RKO (cell line): ENCODE measurements at places on chromosomes 4 and X.

- no peak for DNase-seq
These were observed 48.8 kb upstream of the MAN2B2 start for GRCh38 chr4:6526156-6526555.

- no peak for DNase-seq
These were observed 75.8 kb downstream of the FRYL start for GRCh38 chr4:48704091-48704802.

- no peak for DNase-seq
These were observed 269.2 kb downstream of the FSTL5 start for GRCh38 chr4:161894493-161895167.

DNA sequence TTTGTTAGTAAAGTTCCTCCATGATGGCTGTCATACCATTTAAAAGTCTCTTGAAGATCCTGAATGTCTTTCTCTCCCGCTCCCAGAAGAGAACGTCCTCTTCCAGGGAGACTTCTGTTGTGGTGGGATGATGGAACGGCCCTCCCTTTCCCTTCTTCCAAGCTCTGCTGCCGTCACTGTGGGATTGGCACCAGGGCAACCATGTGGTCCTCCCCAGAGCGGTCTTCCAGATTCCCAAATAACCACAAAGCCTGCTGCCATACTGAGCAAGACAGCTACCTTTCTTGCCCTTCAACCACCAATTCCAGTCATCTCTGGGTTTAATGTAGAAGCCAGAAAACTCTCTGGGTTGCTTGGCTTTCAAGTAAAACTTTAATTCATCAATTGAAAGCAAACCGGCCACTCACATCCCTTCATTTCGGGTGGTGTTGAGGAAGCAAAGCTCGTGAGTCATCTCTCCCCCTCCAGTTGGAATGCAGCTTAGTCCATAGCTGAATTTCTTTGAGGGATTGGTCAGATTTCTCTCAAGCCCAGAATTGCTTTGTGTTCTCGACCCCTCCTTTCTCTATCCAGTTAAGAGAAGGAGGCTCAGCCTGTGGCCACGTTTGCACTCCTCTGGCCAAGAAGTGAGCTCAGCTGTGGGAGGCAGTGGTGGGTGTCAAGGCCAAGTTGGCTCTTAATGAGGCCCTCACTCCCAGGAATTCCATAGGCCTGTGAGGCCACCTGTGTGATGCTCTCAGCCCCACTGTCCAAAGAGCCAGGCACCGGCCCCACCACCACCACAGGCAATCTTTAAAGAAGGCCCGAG, 36.9 kb downstream of the FHDC1 start:
- DNase-seq = no peak

DNA sequence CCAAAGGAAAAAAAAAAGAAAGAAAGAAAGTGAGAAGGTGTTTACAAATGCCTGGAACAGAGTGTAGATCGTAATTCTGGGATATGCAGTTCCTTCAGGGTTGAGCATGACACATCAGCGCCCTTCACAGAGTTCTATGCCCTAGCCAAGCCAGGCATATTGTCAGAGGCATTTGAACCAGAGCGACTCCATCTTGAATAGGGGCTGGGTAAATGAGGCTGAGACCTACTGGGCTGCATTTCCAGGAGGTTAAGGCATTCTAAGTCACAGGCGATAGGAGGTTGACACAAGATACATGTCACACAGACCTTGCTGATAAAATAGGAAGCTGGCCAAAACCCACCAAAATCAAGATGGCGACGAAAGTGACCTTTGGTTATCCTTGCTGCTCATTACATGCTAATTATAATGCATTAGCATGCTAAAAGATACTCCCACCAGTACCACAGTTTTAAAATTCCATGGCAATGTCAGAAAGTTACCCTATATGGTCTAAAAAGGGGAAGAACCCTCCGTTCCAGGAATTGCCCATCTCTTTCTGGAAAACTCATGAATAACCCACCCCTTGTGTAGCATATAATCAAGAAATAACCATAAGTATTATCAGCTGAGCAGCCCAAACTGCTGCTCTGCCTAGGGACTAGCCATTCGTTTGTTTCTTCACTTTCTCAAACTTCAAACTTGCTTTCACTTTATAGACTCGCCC, 23.5 kb upstream of the LRBA start:
- DNase-seq = no peak

DNA sequence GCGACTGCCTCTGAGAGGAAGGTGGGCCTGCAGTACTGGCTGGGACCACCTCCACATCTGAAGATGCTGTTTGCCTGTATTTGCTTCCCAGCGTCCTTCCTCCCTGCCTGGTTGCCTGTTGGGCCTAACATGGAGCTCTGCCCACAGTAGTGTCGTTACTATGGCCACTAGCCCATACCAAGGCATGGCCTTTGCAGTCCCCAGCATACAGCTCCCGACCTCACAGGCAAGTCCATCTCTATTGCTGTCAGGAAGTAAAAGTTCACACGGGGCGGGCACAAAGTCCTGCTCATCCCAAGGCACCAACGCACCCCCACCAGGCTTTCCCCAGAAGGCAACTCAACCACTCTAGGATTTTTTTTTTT, 71.6 kb downstream of the MAML3 start:
- DNase-seq = no peak

DNA sequence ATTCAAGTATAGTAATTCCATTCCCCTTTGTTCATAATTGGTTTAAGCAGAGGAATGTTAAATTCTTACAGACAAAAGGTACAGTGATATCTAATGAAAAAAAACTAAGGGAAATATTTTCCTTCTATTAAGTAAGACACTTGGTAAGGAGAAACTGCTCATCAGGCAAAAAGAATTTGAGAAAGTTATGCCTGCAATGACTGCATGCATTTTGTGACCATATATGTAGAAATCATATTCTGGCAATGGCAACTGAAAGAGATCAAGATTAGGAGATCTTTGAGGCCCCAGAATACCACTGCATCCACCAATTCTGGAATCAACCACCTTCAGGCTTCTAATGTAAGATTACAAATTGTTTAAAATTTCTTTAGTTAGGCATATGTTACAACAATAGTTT, 364.8 kb downstream of the PCDH10 start:
- DNase-seq = no peak

DNA sequence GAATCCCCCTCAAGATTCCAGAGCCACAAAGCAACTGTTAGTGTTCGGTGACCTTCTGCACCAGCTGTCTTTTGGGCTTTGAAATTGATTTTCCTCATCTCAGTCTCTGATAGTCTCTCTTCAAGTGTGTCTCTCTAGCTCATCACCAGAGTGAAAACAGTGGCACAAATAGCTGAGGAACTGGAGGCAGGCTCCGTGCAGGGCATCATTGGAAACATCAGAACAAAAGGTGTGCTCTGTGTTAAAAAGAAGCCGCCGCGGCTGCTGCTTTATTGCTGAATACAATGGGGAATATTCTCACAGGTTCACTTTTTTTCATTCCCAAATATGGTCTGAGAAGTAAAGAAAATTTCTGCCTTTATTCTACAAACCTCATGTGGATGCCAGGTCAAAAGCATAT, 297.5 kb downstream of the DCTD start:
- DNase-seq = no peak

GRCh38 chrX:38220024-38220414, 652 bp downstream of the SRPX start:
- DNase-seq = peak; percentile 75

- no peak for DNase-seq
These were observed 47.5 kb upstream of the SPANXN4 start for GRCh38 chrX:142978130-142978684.
